ENCODE measurements at places on chromosomes 5 and 9.

DNA sequence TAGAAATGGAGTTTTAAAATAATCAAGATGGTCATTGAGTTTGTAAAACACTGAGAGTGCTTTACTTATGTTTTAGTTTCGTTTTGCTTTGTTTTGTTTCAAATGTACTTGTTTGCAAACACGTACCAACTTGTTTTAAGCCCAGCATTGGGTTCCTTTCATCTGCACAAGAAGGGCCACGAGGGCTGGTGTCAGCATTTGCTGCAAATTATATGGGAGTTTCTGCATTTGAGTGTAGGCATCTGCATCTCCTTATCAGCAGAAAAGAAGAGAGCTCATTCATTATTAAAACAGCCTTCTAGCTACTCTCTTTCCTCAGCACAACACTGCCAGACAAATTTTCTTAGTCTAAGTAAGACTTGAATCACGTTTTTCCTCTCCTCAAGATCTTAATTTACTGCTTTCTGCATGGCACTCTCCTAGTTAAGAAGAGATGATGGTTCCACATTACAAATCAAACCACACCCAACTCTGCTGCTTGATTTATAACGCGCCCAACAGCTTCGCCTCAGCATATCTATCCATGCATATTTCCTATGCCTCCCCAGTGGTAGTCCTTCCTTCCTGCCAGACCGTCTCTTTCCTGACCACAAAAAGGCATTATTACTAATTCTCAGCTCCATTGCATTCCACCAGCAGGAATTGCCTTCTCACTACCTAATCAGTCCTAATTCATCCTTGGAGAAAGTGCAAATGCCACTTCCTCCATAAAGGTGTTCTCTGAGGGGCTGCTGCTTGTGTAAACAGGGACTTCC is 95.2 kb upstream of the CAST start:
- DNase-seq = no peak

GRCh38 chr5:66249920-66250319 is 105.8 kb downstream of the SREK1 start:
- DNase-seq = no peak

DNA sequence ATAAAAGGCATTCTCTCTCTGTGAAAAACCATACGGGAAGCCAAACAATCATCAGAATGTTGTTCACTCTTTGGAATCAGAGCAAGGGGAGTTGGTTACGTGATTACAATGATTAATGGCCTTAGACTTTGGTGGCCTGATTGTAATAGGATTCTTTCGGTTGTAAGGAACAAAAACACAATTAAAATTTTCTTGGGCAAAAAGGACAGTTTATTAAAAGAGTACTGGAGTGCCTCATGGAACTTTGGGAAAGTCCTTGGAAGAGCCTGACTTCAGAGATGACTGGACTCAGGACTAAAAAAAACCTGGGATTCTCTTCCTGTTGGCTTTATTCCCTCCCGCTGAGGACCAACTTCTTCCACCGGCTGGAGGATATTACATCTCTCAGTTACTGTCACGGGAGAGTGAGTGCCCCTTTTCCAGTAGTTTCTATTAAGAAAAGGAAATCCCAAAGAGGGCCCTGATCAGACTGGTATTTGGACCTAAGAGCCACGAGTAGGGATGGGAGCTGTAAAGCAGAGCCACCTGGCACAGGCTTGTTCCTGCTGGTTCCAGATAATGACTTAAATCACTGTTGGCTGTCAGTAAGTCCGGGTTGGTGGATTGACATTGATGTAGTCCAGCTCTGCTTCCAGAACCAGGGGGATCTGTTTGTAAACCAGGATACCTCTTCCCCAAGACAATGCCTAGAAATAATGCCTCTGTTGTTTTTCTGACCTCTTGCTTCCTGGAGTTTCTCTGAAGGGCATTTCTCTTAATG is 53.9 kb downstream of the CFAP95 start:
- DNase-seq = no peak

GRCh38 chr5:83991566-83992224 is 271.0 kb upstream of the HAPLN1 start:
- no peak for DNase-seq

GRCh38 chr9:110777196-110777875 is 108.7 kb downstream of the MUSK start:
- no peak for DNase-seq

DNA sequence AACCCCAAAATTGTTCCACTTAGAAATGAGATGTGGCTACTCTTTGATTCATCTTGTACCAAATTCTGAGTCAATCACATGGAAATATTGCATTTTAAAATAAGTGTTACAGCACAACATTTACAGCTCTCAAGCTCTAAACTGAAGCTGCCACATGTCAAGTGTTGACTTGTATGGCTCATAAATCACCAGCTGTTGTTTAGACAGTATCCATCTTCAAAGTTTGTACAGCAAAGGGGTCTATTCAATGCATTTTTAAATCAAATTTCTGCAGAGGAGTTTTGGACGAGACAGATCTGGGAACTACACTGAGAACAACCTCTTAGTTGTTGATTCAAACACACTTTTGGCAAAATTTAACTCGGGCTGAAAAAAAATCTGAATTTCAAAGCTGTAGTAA is 31.4 kb downstream of the CHSY3 start:
- DNase-seq = peak; percentile 5

DNA sequence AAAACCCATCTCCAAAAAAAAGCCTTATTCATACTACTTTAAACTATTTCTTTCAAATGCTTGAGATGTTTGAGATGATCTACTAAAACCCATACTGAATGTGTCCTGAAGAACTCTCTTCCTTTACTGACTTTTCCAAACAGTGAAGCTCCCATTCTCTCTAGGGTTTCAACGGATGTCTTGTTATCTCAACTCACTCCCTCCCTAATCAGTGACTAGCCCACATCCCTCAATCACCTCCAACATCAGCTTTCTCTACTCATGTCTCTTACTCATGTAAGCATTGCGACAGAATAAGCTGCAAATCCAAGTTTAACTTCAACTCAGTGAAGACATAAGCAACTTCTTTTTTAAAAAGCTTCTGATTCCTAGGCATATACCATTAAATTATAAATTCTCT is 42.1 kb downstream of the WDR41 start:
- DNase-seq = no peak

GRCh38 chr9:125829743-125830142 is 82.6 kb downstream of the PBX3 start:
- DNase-seq = no peak
